ENCODE measurements at places on chromosomes 3 and 15. TPM values are rescaled to one million over a fixed set of nuclear protein-coding genes. Genes with fewer than 3 reads are reported as not detected.

DNA sequence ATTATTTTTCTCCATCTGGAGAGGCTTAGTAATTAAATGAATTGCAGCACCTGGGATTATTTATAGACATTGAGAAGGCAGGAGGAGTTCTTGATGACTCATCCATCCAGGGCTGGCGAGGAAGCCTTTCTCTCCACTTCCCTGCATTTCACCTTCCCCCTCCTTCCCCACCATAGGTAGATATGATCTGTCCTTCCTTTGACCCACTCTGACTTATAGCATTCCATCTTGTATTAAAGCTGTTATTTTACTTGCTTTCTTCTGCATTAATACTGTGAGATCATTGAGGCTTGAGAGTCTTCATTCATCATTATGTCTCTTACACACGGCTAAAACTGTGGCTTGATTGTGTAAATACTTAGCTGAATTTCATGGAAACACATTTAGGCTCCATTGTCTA, 288.8 kb downstream of the FEZF2 start:
- no peak overlapping the region for H3K27ac ChIP-seq
- no peaks in the 10 kb centered on the region for H3K36me3 ChIP-seq
- H3K4me1 ChIP-seq, result no peaks in the 10 kb centered on the region

Gene GRK7
- not detected for polyA plus RNA-seq

Gene SLC15A2
- polyA plus RNA-seq, result 0.51 TPM

Gene MRAS
- not detected for polyA plus RNA-seq

Gene ACTC1
- polyA plus RNA-seq, result not detected

DNA sequence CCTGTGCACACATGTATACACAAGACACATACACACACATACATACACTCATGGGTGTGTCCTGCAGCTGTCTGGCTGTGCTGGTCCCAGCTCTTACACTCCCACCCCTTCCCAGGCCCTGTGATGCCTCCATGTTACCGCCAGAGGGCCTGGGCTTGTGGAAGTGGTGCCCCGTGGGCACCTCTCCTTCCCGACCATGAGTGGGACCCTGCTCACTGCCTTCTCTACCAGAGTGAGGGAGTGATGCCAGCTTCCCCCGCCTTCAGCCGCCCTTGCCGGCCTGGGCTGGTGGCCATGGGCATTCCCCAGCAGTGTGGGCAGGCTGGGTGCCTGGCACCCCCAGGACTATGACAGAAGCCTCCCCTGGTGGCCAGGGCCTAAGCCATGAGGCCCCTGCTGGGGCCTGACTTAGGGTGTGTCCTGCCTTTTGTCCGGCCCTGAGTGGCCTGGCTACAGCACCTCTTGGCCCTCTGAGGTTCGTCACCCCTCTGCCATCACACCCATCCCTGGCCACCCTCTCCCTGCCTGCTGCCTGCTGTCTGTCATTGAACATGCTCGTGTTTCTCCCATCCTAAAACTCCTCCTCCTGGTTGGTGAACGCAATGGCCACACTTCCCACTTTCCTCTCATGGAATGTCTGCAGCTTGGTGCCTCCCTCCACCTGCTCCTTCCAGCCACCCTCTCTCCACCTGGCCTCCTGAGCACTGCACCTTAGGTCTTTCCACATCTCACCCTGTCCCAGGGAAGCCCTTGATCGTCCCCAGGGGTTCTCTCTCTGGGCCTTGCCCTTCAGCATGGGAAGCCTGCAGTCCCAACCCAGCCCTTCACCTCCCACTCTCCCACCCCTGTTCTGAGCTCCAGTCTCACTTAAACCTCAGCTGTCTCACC, 14.6 kb downstream of the HDAC11 start:
- H3K36me3 ChIP-seq, result peaks cover 7% of the 10 kb centered on the region
- no peak overlapping the region for H3K4me3 ChIP-seq
- peaks cover 7% of the 10 kb centered on the region for H3K4me1 ChIP-seq
- no peak overlapping the region for H3K27ac ChIP-seq

- H3K36me3 ChIP-seq, result no peaks in the 10 kb centered on the region
- DNase-seq, result no peak
- no peak overlapping the region for H3K4me3 ChIP-seq
- peaks cover 23% of the 10 kb centered on the region for H3K4me1 ChIP-seq
- peaks cover 17% of the 10 kb centered on the region for H3K27me3 ChIP-seq
- no peak overlapping the region for H3K27ac ChIP-seq
These were observed 5.4 kb downstream of the SEMA3F start for GRCh38 chr3:50160561-50160983.

GRCh38 chr3:39317571-39318169, 11.8 kb upstream of the CCR8 start:
- no peak overlapping the region for H3K4me3 ChIP-seq
- no peak for DNase-seq
- peaks cover 6% of the 10 kb centered on the region for H3K27me3 ChIP-seq
- H3K27ac ChIP-seq, result no peak overlapping the region
- H3K36me3 ChIP-seq, result no peaks in the 10 kb centered on the region

GRCh38 chr3:31230425-31231223, 302.1 kb upstream of the STT3B start:
- peak overlapping the region; percentile 46 for H3K4me3 ChIP-seq
- no peaks in the 10 kb centered on the region for H3K27me3 ChIP-seq
- peak overlapping the region; percentile 6 for H3K27ac ChIP-seq
- no peaks in the 10 kb centered on the region for H3K36me3 ChIP-seq

- no peak overlapping the region for H3K27ac ChIP-seq
- no peaks in the 10 kb centered on the region for H3K4me1 ChIP-seq
- H3K36me3 ChIP-seq, result no peaks in the 10 kb centered on the region
These were observed 8.6 kb upstream of the SIAH2 start for GRCh38 chr3:150771600-150771999.

DNA sequence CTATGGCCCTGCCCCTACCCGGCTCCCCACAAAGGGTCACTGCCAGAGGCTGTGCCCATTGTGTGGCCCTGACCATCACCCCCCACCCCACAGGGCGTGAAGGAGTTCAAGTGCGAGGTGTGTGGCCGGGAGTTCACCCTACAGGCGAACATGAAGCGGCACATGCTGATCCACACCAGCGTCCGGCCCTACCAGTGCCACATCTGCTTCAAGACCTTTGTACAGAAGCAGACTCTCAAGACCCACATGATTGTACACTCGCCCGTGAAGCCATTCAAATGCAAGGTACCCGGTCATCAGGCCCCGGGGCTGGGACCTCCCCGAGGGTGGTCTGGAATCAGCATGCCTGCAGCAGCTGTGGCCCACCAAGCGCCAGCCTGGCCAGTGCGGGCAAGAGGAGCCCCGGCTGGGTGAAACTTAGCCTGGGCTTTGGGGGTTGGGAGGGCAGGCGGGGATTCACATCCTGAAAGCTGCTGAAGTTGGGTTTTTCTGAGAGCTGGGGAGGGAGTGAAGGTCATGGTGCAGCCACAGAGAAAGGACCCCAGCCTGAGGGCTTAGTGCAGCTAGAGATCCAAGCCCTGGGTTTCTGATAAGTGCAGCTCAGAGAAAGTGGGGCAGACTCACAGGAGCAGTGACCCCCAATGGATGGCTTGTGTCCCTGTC, 29.2 kb downstream of the IDH2 start:
- no peak for DNase-seq
- H3K36me3 ChIP-seq, result no peaks in the 10 kb centered on the region
- peaks cover 6% of the 10 kb centered on the region for H3K4me1 ChIP-seq

DNA sequence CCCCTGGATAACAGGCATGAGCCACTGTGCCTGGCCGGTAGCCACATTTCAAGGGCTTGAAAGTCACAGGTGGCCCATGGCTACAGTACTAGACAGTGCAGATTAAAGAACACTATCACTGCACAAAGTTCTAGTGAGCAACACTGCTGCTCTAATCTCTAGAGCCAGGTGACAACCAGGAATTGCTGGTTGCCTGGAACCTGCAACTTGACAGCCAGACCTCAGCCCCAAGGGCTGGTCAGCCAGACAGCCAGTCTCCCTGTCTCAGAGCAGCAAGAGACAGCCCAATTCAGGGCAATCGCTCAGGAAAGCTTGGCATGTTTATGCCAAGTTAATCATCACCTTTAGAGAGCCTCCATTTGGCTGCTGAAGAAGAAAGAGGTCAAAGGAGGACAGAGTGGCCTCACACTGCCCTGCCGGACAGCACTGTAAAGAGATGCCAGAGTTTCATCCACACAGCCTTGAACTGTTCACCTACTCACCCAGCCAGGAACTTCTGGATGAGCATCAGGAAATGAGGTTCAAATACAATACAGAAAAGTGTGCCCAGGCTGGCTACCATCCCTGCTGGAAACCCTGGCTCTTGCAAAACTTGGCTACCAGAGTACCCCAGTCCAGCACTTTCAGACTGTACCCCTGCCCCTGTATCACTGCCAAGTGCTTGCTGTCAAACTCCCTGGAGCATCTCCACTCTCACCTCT, 6.0 kb downstream of the CCDC12 start:
- peak; percentile 55 for DNase-seq
- H3K4me3 ChIP-seq, result peak overlapping the region; percentile 72
- H3K27me3 ChIP-seq, result no peaks in the 10 kb centered on the region
- peaks cover 54% of the 10 kb centered on the region for H3K4me1 ChIP-seq

Gene SOX2
- polyA plus RNA-seq, result not detected
